ENCODE measurements at places on chromosomes 3 and 15.

GRCh38 chr15:63191895-63192618 is 2.7 kb downstream of the RAB8B start:
- peak; percentile 89 for DNase-seq

DNA sequence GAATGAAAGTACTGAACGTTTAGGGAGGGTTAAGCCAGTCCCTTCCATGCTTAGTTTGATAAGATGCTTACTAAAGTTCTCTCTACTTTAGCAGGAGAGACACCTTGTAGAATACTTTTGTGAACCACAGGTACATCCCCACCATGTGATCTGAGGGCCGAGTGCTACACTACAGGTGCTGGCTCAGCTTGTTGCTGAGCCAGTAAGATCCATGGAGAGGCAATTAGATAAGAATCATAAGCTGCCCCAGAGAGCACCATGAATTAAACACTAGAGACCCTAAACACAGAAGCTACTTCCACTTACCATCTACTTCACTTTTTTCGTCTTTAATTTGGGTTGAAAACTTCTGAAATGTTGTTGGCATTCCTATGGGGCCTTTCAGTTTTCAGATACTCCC is 70.5 kb upstream of the GOLGA8B start:
- no peak for DNase-seq

DNA sequence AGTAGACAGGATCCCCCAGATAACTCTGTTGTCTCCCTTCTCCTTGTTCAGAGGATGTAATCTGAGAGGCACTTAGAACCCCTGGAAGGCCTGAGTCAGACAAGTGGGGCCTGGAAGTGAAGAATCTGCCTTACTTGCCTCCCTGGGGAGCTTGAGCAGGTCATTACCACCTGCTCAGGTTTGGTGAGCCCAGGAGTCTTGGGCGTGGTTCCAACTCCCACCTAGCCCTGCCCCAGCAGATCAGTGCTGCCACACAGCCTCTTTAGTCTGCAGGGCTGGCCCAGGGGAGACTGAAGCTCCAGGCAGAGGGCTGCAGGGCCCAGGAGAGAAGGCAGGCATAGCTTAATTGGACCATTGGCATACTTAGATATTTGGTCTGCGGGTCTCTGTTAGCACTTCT is 230.0 kb downstream of the ERC2 start:
- no peak for DNase-seq

DNA sequence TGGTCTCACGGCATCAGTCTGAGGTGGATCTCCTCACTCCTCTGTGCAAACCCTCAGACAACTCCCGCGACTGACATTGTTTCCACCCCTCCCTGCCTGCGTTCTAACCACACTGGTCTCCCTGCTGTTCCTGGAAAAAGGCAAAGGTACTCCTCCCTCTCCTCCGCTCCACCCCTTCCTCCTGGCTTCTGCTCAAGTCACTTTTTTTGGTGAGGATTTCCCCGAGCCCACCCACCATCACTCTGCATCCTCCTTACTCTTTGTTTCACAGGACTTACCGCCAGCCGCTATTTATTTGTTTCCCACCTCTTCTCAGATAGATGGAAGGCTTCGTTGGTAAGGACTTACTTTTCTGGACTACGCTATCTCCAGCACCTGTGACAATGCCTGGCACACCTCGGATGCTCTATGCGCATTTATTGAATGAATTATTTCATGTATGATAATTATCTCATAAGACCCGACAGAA is 25.6 kb downstream of the PRR23E start:
- no peak for DNase-seq

DNA sequence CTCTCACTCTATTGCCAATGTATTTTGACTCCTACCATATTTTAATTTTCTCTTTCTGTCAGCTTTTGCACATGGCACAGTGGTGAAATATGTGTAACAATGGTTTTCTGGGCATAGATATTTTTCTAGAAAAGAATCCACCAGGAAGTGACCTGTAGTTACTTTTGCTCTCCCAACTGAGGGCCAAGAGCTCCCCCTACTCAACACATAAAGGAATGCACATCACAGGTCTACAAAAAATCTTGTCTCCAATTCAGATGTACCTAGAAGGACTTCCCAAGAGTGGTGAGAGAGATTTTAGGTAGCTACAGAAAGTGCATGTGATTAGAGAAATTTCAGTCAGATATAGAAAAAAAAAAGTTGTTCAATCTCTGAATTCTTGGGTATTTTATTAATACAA is 15.6 kb downstream of the CPA3 start:
- no peak for DNase-seq

- no peak for DNase-seq
Measured at GRCh38 chr15:28895146-28895545, 9.4 kb downstream of the APBA2 start.

DNA sequence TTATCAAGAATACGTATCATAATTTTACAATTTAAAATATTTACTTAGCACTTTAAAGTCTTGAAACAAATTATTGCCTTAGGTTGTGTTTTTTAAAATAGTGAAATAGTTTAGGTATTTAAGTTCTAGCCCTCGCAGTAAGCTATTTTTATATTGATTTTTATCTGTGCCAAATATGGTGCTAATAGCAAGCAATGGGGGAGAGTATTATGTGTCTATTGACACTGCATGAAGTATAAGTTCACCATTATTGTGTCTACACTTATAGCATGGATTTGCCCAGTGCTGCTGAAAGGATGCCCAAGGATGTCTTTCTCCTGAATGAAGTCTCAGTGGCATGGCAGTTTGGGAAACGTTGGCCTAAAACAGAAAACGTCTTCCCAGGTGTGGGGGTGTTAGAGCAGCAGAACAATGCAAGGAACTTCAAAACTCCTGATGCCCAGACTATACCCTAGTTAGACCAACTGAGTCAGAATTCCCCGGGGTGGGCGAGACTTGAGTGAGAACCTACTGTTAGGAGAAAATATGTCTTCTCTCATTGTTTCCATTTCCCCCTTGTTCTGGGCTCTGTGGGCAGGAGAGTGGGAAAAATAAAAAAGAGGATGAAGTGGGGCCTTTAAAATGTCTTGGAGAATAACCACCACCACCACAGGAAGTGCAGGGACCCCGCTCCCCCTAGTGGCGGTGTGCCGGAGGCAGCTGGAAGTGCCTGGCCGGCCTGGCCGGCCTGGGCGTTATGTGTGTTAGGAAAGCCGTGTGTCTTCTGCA is 104.2 kb upstream of the SLC7A14 start:
- DNase-seq, result peak; percentile 7
